Central memory CD4-positive, alpha-beta T cell (primary cell): ENCODE measurements at places on chromosomes 7 and 10.
A peak's percentile ranks its signal among the peaks of the same experiment; 100 is the strongest.

DNA sequence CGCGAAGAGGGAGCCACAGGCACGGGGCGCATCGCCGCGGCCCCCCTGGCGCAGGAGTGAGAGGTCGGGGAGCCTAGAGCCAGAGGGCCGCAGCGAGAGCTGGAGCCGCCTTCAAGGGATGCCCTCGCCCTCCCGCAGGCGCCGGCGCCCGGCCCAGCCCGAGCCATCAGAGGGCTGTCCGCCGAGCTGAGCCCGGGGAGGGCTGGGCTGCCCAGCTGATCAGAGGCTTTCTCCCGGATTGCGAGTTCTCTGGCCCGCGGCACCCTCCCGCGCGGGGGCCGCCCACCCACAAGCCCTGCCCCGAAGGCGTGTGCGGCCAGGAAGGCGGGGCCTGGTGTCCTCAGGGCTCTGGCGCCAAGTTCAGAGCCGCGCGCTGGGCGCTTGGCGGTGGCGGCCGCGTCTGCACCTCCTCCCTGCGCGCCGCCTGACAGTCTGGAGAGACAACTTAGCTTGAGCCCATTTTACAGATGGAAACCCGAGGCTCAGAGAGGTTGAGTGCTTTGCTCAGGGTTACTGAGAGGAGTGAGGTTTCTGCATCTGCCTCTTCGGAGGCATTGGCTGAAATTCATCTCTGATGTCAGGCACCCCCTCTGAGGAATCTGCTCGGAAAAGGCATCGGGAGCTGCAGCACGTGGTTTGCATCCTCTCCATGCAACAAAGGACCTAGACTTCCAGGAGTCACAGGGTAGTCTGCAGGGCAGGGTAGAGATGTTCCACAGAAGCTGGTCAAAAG lies 3.8 kb upstream of the ANTXRL start:
- peak; percentile 66 for DNase-seq

- no peak for DNase-seq
Measured at GRCh38 chr7:157526005-157526912, 189.5 kb downstream of the DNAJB6 start.

GRCh38 chr7:69823151-69823744 lies 225.0 kb downstream of the AUTS2 start:
- no peak for DNase-seq

- DNase-seq = no peak
Measured at GRCh38 chr10:74929197-74929596, 102.8 kb downstream of the KAT6B start.

DNA sequence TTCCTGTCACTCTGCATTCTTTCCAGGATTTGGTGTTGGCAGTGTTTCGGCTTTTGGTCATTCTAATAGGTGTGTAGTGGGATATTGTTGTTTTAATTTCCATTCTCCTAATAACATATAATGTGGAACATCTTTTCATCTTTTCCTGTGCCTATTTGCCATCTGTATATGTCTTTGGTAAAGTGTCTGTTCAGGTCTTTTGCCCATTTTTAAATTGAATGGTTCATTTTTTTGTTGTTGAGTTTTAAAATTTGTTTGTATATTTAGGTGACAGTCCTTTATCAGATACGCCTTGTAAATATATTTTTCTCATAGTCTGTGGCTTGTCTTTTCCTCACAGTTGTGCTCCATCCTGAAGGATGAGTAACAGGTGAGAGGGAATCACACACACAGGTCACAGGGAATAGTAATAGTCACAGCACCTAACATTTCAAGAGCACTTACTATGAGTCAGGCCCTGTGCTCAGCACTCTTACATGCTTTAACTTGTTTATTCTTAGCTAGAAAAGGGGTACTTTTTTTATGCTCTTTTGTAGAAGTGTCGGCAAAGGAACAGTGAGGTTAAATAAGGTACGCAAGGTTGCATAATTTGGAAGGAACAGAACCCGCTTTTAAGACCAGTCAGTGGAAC lies 117.1 kb upstream of the GATA3 start:
- no peak for DNase-seq

GRCh38 chr7:101614939-101615302 lies 14.2 kb downstream of the MYL10 start:
- DNase-seq = no peak

GRCh38 chr7:158827411-158828132 lies 1.7 kb downstream of the ESYT2 start:
- DNase-seq = peak; percentile 51

- DNase-seq = peak; percentile 23
Measured at GRCh38 chr7:30321089-30321881, 36.9 kb downstream of the ZNRF2 start.

- no peak for DNase-seq
Measured at GRCh38 chr10:17273403-17273802, 45.4 kb downstream of the VIM start.

DNA sequence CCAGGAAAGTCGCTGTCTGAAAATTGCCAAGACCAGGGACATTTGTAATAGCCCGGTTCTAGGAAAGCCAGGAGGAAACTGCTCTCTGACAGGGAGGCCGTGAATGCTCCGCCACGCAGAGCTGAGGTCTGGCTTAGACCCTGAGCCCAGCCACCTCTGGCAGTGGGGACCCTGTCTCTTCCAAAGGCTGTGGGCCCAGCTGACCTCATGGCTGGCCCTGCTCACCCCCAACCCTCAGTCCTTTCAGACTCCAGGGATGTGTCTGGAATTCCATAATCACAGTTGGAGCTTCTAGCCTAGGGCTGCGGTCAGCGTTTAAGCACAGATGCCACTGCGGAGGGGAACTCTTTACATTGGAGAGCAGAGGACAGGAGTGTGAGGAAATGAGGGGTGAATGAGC lies 6.6 kb upstream of the VIPR2 start:
- no peak for DNase-seq

GRCh38 chr7:148579366-148579765 lies 11.2 kb upstream of the C7orf33 start:
- DNase-seq = no peak

GRCh38 chr10:80500572-80501380 lies 36.9 kb upstream of the SH2D4B start:
- peak; percentile 35 for DNase-seq

DNA sequence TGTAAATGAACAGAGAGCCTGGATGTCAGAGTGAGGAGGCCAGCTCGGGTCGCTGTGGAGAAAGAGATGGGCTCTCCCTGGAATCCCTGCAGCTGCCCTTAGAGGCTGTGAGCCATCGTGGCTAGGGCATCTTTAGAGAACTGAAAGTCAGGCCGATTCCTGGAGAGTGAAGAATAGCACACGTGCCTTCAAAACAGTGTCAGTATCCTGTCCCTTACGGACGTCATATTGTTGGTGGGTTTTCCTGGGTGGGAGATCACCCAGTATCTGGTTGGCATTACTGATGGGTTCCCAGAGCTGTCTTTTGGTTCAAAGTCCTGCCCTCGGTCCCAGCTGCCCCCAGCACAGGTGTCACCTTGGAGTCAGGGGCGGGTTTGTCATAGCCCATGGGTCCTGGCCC lies 25.3 kb downstream of the IKZF1 start:
- DNase-seq = no peak
